ENCODE measurements at places on chromosomes 6 and 20.
A peak's percentile ranks its signal among the peaks of the same experiment; 100 is the strongest.

- peak; percentile 90 for DNase-seq
Observed at GRCh38 chr20:62500237-62500864, 24.6 kb upstream of the GATA5 start.

DNA sequence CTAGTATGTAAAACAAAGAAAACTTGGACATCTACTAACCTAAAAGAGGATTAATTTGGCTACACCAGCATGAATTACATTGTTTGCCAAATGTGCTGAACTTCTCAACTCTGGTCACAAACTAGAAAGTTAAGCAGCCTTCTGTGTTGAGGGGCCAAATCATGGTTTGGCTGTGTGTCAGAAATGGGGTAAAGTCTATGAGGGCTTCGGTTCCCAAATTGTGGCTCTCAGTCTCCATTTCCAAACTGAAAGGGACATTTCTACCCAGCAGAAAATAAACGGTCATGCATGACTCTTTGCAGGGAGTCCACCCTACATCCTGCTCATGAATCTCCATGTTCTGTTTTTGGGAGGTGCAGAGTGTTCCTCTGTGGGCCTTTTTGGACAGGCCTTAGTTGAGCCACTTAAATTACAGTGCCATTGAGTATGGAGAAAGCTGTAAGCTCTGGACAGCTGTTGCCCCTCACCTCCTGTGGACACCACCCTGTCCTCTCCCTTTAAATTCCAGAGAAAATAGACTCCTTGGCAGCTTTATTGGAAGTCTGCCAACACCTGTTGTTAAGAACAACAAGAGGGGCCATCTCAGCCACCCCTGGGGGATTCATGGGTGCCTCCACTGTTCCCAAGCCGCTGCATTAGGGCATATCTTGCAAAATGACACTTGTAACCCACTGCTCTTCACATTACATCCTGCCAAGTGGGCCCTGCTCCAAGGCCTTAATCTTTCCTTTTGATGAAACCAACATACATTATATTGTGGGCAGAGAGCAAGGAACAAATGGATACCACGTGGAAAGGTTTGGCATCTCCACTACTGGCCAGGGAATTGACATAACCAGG lies 27.5 kb upstream of the SNRPC start:
- DNase-seq = no peak

DNA sequence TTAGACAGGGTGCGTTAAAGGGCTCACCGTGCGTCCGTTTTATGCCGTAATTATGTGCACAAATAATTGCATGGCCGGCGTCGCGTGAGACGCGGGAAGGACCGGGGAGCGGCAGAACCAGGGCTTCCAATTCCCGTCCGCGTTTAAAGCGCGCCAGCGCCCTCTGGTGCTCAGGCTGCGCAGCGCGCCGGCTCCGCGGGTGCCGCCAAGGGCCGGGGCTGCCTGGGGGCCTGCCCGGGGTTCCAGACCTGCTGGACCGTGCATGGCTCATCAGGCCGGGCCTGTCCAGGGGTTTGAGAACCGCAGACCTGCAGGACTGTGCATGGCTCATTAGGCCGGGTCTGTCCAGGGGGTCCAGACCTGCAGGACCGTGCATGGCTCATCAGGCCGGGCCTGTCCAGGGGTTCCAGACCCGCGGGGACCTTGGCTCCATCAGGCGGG lies 369.0 kb downstream of the THBS2 start:
- peak; percentile 98 for DNase-seq

GRCh38 chr6:44898296-44898930 lies 429.7 kb upstream of the RUNX2 start:
- DNase-seq = peak; percentile 7

GRCh38 chr20:4132956-4133355 lies 117.6 kb upstream of the RNF24 start:
- DNase-seq = no peak

DNA sequence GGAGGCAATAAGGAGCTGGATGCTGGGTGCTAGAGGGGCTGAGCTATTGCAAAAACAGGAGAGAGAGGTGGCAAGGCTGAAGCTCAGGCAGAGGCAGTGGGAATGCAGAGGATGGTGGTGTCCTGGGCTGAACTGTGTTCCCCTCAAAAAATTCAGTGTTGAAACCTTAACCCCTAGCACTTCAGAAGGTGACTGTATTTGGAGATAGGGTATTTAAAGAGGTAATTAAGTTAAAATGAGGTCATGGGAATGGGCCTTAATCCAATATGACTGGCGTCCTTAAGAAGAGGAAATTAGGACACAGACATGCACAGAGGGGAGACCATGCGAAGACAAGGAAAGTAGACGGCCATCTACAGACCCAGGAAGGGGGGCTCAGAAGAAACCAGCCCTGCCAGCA lies 11.5 kb upstream of the MMP9 start:
- no peak for DNase-seq

GRCh38 chr6:13927203-13927602 lies 2.5 kb downstream of the RNF182 start:
- no peak for DNase-seq

DNA sequence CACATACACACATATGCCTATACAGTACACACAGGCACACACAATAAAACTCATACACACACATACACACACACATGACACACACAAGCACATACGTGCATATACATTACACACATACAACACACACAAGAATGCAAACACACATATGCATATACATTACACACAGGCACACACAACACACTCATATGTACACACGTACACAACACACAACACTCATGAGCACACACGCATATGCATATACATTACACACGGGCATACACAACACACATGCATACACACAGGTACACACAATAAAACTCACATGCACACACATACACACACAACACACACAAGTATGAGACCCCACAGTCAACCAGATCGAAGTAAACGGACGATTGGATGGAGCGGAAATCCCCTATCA lies 238.2 kb downstream of the ERMARD start:
- no peak for DNase-seq

GRCh38 chr20:17958373-17959256 lies 10.0 kb downstream of the SNX5 start:
- DNase-seq = no peak

- no peak for DNase-seq
Observed at GRCh38 chr20:5687884-5688283, 62.3 kb upstream of the SHLD1 start.

DNA sequence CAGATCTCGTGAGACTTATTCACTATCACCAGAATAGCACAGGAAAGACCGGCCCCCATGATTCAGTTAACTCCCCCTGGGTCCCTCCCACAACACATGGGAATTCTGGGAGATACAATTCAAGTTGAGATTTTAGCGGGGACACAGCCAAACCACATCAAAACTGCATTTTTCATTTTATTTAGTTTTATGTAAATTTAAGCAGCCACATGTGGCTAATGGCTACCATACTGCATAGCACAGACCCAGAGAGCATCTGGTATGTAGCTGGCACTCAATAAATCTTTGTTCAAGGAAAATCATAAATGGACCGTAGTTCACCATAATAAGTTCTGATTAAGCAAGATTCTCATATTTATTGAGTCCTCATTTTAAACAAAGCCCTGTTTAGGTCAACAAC lies 15.3 kb downstream of the GFOD1 start:
- DNase-seq = no peak

GRCh38 chr20:57097245-57097915 lies 169.1 kb downstream of the BMP7 start:
- DNase-seq = no peak

DNA sequence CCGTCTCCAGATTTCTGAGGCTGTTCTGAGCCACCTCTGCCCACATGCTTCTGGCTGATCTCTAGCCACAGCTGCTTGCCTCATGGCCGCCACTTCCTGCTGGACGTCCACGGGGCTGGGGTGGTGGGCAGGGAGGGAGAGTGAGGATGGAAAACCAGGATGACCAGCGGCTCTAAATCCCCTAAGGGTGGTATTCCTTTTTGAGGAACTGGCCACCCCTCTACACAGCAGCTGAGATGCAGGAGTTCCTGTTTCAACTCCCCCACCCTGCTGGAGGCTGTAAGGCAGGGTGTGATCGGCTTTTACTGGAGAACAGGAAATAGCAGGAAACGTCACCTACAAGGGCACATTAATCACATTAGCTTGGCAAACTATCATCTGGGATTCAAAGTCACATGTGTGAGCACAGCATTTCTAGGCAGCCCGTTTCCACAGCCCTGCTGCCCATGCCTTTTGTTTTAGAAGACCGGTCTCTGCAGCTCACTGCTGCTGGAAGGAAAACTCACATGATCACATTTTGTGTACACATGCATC lies 181.6 kb upstream of the ECI2 start:
- DNase-seq = peak; percentile 26

GRCh38 chr6:77401231-77401630 lies 62.1 kb downstream of the HTR1B start:
- no peak for DNase-seq

GRCh38 chr20:62352402-62353288 lies 14.5 kb downstream of the LAMA5 start:
- peak; percentile 31 for DNase-seq

DNA sequence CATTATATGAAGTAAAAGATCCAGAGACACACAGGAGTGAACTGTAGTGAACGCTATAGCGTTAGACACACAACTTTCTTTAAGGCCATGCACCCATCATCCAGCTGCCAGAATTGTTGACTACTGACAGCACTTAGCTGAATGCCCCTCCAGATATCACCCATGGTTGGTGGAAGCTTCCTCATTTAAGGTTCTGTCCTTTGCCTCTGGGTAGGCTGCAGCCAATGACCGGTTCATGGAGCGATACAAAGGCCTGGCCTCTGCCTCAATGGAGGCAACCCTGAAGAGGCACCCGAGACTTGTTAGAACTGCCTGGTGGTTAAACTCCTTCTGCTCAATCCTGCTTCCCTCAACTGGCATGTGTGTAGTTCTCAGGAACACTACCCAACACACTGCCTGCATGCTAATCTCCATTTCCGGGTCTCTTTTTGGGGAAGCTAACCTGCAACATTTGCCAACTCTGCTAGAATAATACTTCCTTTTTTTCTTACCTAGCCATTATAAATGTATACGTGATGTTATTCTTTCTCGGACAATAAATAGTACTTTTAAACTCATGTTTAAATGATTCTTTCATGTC lies 49.8 kb upstream of the THEMIS start:
- no peak for DNase-seq

GRCh38 chr20:53216856-53217576 lies 244.9 kb downstream of the TSHZ2 start:
- DNase-seq = peak; percentile 88

GRCh38 chr6:111918825-111919224 lies 45.6 kb upstream of the FYN start:
- DNase-seq = no peak

DNA sequence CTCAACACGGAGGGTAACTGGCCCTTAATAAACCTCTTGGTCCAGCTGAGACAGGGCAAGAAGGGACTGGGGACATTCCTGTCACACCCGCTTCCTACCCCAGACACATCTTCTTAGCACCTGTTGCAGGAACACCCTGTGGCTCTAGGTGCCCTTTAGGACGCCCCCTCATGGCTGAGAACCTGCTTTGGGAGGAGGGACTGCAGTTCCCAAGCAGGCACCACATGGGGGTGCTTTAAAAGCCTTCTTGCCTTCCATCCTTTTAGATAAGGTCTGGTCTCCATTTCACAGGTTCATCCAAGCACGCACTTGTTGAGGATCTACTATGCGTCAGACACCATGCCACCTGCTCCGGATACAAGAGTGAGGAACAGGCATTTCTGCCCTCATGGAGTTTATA lies 26.6 kb downstream of the NSFL1C start:
- peak; percentile 61 for DNase-seq

DNA sequence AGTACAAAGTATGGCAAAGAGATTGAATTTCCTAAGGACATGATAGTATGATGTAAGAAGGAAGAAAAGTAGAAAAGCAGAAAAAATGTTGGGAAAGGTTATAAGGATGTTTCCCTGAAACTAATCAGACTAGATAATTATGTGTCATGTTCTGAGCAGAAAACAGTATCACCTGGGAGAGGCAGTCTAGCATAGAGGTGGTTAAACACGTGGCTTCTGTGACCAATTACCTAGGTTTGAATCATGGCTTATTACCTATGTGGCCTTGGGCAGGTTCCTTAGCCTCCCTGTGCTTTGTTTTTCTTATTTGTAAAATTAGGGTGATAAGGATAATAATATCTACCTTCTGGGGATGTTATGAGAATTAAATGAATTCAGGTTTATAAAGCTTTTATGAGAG lies 38.0 kb downstream of the SCGN start:
- DNase-seq = no peak

DNA sequence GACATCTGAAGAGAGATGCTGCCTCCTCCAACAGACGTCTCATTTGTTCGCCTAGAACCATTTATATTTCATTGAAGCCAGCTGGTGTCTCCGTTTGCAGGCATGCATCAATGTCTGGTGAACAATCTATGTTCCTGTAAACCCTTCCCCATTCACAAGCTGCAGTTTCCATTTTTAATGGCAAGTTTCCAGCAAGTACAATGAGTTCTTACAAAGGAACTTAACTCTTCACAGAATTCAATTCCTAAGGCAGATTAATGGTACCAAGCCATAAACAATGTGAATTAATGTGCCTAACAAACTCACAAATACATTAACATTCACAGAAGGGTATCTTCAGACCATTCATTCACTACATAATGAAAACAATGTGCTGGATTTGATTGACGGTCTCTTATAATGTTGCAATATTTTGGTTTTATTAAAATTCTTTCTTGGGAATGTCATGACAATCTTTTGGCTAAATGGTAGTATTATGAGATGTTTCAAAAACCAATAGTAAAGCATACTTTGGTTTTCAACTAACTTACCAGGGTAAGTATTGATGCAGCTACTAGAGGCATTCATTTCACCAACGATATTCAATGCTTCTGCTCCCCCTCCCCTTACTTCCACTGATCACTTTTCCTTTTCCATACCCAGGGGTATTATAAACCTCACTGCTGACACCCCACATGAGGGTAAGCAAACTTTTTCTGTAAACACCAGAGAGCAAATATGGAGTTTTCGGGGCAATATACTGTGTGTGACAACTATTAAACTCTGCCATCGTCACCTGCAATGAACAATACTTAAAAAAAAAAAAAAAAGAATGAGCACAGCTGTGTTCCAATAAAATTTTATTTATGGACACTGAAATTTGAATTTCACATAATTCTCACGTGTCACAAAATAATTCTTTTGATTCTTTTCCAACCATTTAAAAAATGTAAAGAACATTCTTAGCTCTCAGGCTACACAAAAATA lies 4.2 kb downstream of the AKIRIN2 start:
- DNase-seq = no peak

DNA sequence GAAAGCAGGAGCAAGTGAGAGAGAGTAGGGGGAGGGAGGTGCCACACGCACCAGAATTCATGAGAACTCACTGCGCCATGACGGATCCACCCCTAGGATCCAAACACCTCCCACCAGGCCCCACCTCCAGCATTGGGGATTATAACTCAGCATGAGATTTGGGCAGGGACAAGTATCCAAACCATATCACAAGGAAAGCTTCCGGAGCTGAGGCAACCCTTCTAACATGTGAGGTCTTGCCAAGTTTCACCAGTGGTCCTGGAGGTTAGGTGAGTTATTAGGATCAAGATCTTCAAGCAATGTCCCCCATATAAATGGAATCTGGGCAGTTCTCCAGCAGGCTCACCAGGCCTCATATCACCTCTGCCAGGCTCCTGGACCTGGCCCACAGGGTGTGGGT lies 308.4 kb downstream of the NRN1 start:
- DNase-seq = no peak

Data from iPS-NIHi11 (cell line).